ENCODE measurements at places on chromosomes 3 and 15.

DNA sequence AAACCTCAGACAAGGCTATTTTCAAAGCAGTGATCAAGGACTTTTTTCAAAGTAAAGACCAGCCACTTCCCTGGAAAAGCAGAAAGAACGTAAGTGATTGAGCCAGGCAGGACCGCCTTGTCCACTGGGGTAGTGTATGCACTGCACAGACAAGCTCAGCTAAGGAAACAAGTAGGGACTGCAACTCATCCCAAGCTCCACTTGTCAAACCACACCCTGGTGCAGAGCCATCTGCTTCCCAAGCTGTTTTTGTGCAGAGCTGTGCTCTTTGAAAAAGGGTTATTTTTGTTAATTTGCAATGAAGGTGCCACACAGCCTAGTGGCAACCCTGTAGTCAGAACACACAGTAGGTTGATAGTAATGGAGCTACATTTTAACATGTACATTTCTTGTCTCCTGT, 193.3 kb downstream of the ADAMTS9 start:
- H3K27ac ChIP-seq: no peak overlapping the region
- no peaks in the 10 kb centered on the region for H3K4me1 ChIP-seq
- H3K4me3 ChIP-seq: no peak overlapping the region
- H3K27me3 ChIP-seq: no peaks in the 10 kb centered on the region

GRCh38 chr3:169268286-169268776, 395.2 kb downstream of the MECOM start:
- peaks cover 18% of the 10 kb centered on the region for H3K4me1 ChIP-seq
- no peaks in the 10 kb centered on the region for H3K36me3 ChIP-seq
- peak; percentile 52 for DNase-seq

GRCh38 chr3:45060165-45060892, 34.2 kb downstream of the CLEC3B start:
- no peak overlapping the region for H3K4me3 ChIP-seq
- no peak for DNase-seq
- no peak overlapping the region for H3K27ac ChIP-seq
- no peaks in the 10 kb centered on the region for H3K27me3 ChIP-seq

GRCh38 chr15:93028632-93029213, 60.3 kb downstream of the RGMA start:
- H3K4me1 ChIP-seq: no peaks in the 10 kb centered on the region
- H3K27me3 ChIP-seq: no peaks in the 10 kb centered on the region
- H3K4me3 ChIP-seq: no peak overlapping the region

DNA sequence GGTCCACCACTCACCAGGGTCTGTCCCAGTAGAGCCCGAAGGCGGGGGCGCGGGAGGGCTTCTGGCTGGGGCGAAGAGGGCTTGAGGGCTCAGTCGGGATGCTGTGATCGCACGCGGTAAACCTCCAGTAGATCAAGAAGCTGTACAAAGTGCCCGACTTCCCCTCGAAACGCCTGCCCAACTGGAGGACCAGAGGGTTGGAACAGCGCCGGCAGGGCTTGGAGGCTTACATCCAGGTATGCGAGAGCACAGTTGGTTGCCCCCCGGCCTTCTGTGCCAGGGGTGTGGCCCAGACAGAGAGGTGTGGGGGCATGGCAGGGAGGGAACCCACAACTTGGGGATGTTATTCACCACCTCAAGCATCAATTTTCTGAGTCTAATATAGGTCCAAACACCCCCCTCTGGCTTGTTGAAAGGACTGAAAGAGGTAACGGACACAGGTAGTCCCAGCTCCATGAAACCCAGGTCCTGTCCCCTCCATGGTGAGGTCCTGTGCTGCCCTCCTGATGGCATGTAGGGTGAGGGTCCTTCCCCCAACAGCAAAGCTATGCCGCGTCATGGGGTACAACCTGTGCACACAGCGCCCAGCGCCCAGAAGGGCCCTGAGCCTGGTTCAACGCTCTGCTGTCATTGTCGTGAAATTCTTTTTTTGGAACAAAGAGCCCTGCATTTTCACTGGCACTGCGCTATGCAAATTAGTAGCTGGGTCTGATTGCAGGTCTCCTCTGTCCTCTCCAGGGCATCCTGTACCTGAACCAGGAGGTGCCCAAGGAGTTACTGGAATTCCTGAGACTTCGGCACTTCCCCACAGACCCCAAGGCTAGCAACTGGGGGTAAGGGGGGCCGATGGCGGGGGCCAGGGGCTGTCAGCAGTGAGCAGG, 1.2 kb downstream of the SNX22 start:
- peaks cover 18% of the 10 kb centered on the region for H3K36me3 ChIP-seq
- peak; percentile 22 for DNase-seq
- no peak overlapping the region for H3K27ac ChIP-seq
- peak overlapping the region; percentile 34 for H3K4me3 ChIP-seq

GRCh38 chr15:66356359-66357236, at the start of gene TIPIN:
TIPIN (minus strand) TSS chr15:66356685; CDS start chr15:66352947, 3,738 bp downstream.
- H3K4me1 ChIP-seq: peaks cover 6% of the 10 kb centered on the region
- H3K27me3 ChIP-seq: no peaks in the 10 kb centered on the region
- H3K4me3 ChIP-seq: peak within 1 kb of the TSS; percentile 50
- peak; percentile 97 for DNase-seq

- no peak overlapping the region for H3K27ac ChIP-seq
- H3K4me1 ChIP-seq: no peaks in the 10 kb centered on the region
- DNase-seq: no peak
- no peaks in the 10 kb centered on the region for H3K27me3 ChIP-seq
These were observed 536.7 kb upstream of the LMCD1 start for GRCh38 chr3:7964899-7965298.

- no peak overlapping the region for H3K27ac ChIP-seq
- H3K4me1 ChIP-seq: no peaks in the 10 kb centered on the region
- no peak overlapping the region for H3K4me3 ChIP-seq
- DNase-seq: no peak
- H3K27me3 ChIP-seq: no peaks in the 10 kb centered on the region
These were observed 105.8 kb upstream of the C15orf61 start for GRCh38 chr15:67415181-67415580.

DNA sequence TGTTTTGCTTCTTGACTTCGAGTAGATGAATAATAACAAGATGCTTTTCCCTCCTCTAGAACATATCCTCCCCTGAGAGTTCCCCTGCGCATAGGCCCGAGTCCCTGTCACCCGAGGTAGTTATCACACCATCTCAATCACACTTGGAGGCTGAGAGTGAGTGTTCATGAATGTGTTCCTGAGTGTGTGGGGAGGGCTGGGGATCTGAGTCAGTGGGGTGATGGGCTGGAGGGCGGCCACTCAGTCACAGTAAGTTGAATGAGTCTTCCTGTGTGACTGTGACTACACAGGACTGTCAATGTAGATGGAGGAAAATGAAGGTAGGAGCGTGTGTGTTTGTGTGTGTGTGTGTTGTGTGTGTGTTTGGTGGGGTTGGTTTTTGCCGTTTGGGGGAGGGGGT, 71.0 kb downstream of the SETD5 start:
- H3K27me3 ChIP-seq: no peaks in the 10 kb centered on the region
- no peak overlapping the region for H3K4me3 ChIP-seq
- no peak overlapping the region for H3K27ac ChIP-seq
- DNase-seq: no peak

GRCh38 chr3:194782698-194783404, 97.2 kb downstream of the FAM43A start:
- H3K4me3 ChIP-seq: no peak overlapping the region
- no peaks in the 10 kb centered on the region for H3K27me3 ChIP-seq
- H3K36me3 ChIP-seq: no peaks in the 10 kb centered on the region
- no peak overlapping the region for H3K27ac ChIP-seq

- no peaks in the 10 kb centered on the region for H3K36me3 ChIP-seq
- no peaks in the 10 kb centered on the region for H3K4me1 ChIP-seq
- H3K4me3 ChIP-seq: no peak overlapping the region
- DNase-seq: no peak
- no peak overlapping the region for H3K27ac ChIP-seq
These were observed 982.9 kb downstream of the TUSC7 start for GRCh38 chr3:117692416-117692995.

DNA sequence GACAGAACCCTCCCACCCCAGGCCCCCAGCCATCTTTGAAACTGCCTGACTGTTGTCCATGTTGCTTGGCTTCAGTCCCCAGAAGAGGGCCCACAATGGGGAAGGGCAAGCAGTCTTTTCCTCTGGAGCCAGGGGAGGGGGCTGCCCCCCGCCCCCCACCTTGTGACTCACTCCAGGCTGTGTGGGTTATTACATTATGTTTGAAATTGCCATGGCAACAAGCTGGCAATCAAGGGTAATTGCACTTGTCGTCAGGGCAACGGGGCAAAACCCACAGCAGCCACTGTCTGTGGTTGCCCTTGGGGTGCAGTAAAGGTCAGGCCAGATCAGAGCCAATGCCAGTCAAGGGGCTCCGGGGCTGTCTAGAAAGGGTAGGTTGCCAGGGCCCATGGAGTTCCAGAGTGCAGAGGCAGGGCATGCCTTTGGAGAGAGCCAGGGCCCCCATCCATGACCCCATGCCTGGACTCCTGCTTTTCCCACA, 3.1 kb upstream of the CAMKV start:
- peak; percentile 92 for DNase-seq
- no peaks in the 10 kb centered on the region for H3K36me3 ChIP-seq
- H3K27ac ChIP-seq: peak overlapping the region; percentile 5
- no peak overlapping the region for H3K4me3 ChIP-seq
- peaks cover 60% of the 10 kb centered on the region for H3K4me1 ChIP-seq
- H3K27me3 ChIP-seq: peaks cover 17% of the 10 kb centered on the region

All from small intestine (tissue), 16 donors.